ENCODE measurements at places on chromosomes 16 and 17. TPM values are rescaled to one million over a fixed set of nuclear protein-coding genes. Genes with fewer than 3 reads are reported as not detected.

DNA sequence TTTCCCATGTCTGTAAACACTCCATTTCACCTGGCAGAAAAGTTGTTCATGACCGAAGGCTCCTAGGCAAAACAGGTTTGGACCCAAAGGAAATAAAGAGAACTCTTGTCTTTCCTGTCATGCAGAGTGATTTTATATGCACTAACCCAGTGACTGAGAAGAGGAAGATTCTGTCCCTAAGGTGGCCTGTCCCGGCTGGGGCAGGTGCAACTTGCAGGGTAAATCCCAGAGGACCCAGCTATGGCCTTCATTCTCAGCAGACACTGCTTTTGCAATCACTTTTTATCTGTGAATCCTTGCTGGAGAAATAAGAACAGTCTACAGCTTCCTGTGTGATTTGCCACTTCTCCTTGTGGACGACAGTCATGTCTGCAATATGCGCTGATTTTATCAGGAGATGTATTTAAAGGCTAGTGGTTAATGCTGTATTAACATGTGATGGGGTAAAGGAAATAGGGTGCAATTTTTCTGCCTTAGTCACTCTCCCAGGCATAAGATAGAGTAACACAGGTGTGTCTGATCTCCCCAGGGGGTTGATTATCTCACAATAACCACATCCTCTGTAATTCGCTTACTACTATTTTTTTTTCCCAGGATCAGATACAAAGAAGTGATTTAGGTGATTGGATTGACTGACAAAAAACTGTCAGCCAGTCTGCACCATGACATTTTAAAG, 696.8 kb upstream of the SOX9 start:
- no peak for DNase-seq

Gene CD300H
- not detected for total RNA-seq

DNA sequence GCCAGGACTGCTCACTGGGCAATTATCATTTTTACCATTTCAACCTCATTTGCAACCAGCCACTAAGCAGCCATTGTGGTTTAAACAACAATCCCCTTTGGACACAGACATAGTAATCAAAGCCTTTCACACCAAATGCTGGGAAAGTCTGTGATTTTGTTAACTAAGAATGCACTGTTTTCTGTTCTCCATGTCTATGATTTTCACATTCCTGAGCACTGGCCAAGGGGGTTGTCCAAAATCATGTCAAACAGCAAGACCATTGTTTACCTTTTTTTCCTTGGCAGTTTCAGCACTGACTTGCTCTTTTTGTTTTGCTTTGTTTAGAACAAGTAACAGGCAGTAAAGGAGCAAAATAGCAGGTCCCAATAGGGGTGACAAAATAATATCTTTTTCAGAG, 106.3 kb upstream of the SIAH1 start:
- DNase-seq = no peak

GRCh38 chr17:65071861-65072260, 15.3 kb upstream of the GNA13 start:
- no peak for DNase-seq

Gene ACE
- 4.8 TPM for total RNA-seq

DNA sequence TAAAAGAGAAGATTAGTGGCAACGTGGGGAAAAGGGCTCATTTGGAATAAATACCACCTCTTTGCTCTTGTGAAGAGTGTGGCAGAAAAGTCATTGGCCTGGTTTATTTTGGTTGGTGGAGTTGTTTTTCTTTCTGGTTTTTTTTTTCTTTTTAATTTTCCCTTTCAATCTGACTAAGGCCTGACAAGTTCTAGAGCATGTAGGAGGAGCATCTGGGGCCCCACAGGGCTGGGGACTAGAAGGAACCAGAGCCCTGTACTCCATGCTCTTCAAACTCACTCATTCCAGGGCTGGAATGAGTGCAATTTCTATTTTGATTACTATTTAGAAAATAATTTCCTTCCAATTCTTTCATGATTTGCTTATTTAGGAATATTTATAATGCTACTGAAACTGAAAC, 13.3 kb downstream of the IRX5 start:
- DNase-seq = no peak

DNA sequence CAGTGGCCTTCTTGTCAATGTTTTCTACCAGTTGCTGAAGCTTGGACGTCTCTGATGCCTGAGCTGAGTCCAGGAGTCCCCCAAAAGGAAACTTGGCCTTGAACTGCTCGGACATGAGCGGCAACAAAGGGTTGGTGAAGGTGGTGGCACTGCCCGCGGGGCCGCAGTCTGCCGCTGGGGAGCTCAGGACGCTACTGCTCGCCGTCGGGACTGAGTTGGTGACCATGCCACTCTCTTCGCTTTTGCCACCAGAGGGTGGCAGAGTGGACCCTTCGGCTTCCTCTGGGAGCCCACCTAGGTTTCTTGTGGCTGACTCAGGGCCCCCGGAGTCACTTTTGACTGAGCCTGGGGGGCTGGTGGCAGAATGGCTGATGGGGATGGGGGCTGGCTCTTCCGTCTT, 11.0 kb downstream of the SALL1 start:
- DNase-seq = peak; percentile 28

GRCh38 chr16:50797456-50797855, 55.6 kb downstream of the CYLD start:
- no peak for DNase-seq

Gene MARVELD3
- not detected for total RNA-seq

- DNase-seq = no peak
These were observed 137.1 kb downstream of the ZFHX3 start for GRCh38 chr16:72910875-72911274.

Gene NECAB2
- total RNA-seq = 1.8 TPM

- no peak for DNase-seq
These were observed 7.9 kb downstream of the GNAO1 start for GRCh38 chr16:56199164-56199563.

Gene SULT1A2
- 1.8 TPM for total RNA-seq

- DNase-seq = no peak
These were observed 36.1 kb upstream of the PHB1 start for GRCh38 chr17:49450735-49451134.

DNA sequence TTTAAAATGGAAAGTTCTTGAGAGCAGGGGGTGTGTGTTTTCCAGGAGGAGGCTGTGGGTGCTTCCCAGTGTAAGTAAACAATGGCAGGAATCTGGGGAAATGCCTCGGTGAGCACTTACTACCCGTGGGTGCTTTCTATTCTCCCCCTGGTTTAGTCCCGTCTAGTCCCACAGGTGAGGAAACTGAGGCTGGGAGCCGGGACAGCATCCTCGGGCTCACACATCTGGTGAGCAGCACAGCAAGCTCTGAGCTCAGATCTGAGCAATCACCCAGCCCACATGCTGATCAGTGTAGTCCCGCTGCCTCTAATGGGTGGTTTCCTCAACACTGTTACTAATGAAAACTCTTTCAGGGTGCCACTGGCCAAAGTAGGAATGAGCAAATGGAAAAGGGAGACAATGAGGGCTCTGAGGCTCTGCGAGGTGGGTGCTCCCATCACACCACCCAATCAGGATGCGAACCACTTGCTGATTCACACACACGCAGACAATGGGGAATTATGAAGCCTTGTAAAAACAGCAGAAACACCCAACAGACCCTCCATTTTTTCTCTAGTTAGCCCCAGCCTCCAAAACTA, 202.6 kb downstream of the PARN start:
- DNase-seq = no peak

DNA sequence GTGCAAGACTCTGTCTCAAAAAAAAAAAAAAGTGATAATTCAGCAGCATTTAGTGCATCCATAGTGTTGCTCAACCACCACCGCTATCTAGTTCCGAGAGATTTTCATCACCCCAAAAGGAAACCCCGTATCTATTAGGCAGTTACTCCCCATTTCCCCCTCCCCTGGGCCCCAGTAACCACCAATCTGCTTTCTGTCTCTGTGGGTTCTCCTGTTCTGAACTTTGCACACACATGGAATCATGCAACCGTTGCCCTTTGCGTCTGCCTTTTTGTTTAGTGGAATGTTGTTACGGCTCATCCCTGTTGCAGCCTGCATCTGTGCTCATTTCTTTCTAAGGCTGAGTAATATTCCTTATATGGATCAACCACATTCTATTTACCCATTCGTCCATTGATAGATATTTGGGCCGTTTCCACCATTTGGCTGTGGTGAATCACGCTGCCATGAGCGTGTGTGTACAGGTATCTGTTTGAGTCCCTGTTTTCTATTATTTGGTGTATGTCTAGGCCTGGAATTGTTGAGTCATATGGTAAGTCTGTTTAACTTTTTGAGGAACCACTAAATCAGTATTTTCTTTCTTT, 8.7 kb upstream of the SYNGR2 start:
- no peak for DNase-seq

All from Right ventricle myocardium inferior (tissue), 1 donor.